ENCODE measurements at places on chromosomes 3 and 15.
A peak's percentile ranks its signal among the peaks of the same experiment; 100 is the strongest.

- DNase-seq, result no peak
Measured at GRCh38 chr3:45067941-45068340, 41.8 kb downstream of the CLEC3B start.

GRCh38 chr3:138694287-138695007, 85.9 kb downstream of the FAIM start:
- no peak for DNase-seq

DNA sequence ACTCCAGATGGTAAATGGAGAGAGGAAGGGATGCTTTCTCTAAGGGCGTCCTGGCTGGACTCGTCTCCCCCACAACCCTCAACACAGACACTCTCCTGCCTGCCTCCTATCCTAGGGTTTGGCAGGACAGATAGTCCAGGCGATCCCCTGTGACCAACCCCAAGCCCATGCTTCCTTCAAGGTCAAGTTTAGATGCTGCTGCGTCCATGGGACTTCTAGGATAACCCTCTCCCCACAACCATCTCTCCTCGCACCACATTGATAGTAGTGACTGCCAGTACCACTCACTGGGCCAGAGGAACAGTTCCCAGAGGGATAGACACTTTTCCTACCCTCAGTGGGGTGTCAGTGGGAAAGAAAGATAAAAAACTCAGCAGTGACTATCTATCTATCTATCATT, 166.0 kb downstream of the ABHD5 start:
- no peak for DNase-seq

- no peak for DNase-seq
Measured at GRCh38 chr3:138468886-138469285, 34.5 kb downstream of the ESYT3 start.

- no peak for DNase-seq
Measured at GRCh38 chr15:33675246-33675645, 293.1 kb upstream of the CHRM5 start.

DNA sequence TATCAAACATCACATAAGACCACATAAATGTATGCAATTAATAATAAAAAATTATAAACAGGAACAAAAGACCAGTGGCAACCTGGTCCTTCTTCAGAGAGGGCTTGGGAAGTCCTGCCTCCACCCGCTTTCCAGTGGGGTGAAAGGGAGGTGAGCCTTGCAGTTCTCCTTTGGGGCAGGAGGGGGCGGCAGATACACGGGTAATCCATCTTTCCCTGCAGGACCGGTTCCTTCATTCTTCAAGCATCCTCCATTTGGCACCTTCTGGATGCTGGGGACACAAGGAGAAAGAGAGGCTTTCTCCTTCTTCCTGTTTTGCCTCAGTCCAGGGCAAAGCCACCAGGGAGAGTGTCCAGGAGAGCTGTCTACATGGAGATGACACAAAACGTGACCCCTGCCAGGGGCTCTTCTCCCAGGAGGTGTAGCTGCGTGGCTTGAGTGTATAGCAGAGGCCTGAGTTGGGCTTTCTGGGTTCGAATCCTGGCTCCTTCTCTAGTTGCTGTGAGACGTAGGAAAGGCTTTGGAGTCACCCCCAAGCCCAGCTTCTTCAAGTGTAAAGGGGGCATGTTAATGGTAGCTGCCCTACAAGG, 23.2 kb downstream of the RPLP1 start:
- peak; percentile 55 for DNase-seq

DNA sequence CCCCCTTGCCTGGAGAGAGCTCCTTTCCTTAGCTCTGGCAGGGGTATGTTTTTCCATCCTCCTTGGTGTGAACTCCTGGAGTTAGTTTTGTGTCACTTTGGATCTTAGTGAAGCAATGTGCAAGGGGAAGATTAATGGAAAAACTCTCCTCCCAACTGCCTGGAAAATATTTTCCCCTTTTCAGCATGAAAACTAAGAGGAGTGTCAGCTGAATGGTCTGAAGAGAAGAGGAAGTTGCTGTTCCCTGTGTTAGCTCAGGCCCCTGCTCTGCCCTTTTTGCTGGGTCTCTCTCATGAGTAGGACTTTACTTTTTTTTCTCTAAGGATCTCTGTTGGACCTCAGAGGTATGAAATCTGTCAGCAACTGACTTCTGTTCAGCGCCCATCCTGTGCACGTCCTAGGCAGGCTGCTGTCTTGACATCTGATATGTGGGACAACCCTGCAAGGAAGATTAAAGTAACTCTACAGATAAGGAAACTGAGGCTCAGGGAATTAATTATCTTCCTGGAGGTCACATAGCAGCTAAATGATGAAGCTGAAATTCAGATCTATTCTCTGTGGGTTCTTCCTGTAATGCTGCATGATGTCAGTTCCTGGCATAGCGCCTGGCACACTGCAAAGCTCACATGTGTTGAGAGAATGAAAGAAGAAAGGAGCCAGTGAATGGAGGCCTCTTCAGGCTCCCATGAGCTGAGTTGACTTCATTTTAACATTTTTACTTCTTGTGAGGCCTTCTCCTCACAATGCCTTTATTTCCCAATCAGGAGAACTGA, 109.7 kb upstream of the GALNT15 start:
- no peak for DNase-seq

DNA sequence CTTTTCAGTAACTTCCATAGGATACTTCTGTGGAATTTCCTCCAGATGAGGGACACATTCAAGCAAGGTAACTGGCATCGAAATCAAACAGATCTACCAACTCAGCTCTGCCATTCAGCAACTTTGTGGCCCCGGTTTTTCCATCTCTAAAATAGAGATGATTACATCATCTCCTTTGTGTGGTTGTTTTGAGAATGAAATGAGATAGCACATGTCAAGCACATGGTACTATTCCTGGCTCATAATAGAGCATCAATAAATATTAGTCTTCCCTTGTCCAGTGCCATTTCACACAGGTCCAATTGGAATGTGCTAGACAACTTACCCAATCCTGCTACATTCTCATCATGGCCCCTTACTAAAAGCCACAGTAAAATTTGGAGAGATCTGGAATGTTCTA, 24.2 kb upstream of the TM4SF4 start:
- DNase-seq, result no peak

DNA sequence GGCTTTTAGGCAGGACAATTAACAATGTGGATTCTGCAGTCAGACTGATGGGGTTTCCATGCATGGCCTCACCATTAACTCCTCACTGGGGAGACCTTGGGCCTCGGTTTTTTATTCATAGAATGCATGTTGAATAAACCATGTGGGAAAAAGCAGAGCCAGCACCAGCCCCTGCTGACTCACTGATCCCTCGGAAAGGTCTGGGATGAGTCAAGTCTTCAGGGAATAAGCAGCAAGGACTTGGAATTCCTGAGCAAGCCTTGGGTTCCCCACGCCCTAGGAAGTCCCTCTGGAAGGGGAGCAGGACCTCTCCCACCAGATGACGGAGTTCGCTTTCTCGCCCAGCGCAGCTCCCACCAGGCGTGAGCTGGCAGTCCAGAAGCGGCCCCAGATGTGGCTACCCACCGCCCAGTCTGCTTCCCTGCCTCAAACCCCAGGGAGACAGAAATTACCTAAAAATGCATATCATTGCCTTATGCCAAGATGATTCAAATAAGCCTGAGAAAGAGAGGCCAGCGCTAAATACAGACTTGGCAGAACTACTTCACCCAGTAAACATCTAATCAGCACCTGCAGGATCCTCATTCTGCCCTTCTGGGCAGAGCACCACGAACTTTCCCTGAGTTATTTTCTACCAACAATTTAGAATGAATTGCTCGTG, 45.4 kb downstream of the BTD start:
- DNase-seq, result no peak

DNA sequence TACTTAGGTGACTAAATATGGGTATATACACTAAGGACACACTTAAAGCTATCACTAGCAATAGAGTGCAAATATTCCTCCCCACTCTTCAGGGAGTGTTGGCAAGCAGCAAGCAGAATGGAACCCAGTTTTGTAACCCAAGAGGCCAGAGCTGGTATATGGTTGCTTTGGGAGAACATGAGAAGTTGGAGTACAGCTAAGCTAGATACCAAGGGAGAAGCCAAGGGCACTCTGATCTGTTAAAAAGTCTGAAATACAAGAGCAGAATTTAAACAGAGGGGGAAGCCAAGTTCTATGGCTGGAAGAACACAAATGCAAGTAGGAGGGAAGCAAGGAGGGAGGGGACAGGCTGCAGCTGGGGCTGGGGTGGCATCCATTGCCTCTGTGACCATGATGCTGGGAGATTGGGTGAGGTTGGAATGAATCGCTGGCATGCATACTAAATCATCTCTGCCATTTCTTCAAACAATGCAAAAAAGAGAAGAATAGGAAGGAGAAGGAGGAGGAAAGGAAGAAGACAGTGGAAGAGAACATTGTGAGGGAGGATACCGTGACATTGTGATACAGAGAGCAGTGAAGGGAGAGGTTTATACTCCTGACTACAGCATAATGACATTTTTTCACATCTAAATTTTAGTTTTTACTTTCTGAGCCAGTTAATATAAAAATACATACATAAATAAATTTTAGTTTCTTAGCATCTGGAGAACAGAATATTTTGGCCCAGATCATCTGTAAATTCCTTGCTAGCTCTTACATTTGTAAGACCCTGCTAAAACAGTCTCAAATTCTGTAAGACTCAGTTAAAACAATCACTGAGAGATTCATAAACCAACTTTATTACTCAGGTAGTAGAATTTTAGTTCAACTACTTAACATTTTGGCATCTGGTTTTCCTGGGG, 9.0 kb upstream of the ANXA2 start:
- no peak for DNase-seq

DNA sequence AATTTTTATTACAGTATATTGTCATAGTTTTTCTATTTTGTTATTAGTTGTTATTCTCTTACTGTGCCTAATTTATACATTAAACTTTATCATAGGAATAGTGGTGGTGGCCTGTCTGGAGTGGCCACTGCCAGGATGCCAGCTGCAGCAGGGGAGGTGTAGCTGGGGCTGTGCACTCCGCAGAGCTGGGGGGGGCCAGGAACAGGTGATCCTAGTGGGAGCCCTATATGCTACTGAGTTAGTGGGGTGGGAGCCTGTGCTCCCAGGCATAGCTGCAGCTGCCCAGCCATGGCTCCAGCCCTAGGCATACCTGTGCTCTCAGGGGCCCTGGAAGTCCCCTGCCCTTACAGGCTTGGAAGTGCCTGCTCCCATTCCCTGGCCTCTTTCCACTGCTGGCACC, 638.1 kb upstream of the KCNMB2 start:
- DNase-seq, result no peak

DNA sequence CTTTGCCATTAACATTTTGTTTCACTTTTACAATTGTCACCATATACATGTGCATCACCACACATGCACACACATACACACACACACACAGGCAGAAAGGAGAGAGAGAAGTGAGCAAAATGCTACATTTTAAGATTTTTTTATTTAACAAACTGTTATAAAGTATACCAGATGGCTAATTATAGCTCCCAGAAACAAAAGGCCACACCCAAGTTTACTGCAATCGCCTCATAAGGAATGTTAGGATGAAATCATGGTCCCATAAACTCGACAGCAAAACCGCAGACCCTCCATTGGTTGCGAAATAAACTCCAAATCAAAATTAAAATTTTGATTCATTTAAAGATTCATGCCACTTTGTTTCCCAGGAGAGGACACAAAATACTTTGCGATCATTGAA, 16.1 kb upstream of the C15orf61 start:
- DNase-seq, result no peak

- DNase-seq, result no peak
Measured at GRCh38 chr3:18282507-18282906, 142.6 kb downstream of the SATB1 start.

- no peak for DNase-seq
Measured at GRCh38 chr3:14201940-14202684, 23.5 kb downstream of the LSM3 start.

GRCh38 chr3:181709537-181710279, 2.0 kb upstream of the SOX2 start:
- DNase-seq, result no peak

DNA sequence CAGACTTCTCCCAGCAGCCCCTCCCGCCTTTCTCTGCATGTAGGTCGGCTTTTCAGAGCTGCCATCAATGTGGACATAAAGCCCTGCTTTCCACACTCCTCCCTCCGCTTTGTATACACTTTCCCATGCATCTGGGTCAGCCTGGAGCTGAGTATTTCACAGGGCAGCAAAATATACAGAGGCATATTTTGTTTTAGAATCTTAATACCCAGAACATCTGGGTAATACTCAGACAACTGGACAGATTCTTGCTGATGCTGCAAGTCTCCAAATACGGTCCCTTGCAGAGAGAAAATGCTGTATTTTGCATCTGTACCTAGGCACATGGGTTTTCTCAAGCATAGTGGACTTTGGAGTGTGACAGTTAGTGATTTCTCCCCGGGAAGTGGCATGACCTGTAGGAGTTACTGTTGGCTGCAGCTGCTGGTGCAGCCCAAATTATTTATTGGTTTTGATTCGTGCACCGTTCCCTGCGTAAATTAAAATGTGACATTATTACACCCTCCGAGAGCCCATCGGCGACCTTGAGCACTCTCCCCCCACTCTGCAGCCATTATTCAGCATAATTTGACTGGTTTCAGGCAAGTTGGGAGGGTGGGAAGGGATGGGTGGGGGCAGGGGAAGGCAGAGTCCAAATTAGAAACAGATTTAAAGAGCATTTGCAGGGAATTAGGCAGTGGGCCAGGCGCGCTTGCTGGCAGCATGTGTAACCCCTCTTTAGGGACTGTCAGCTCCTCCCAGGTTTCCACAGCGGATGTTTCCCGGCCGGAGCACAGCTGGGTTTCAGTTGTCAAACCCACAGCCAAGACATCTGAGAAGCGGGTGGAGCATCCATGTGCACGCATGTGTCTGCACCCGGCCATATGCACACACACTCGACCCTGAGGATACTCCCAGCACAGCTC, 100.8 kb downstream of the CPN2 start:
- DNase-seq, result no peak

DNA sequence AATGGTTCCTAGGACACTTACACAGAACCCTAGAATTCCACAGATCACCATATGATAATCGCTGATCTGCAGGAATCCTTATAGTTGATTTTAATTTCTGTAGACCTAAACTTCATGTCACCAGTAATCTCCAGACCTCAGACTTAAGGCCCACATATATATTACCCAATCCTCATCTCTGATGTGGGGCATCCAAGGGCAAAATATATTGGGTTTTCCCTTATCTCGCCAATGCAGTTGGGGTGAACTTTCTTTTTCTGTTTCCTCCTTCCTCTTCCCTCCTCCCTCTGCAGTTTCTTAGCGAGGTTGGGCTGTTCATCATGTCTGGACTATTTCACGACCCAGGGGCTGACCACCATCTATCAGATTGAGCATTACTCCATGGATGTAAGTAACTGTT, 230.2 kb downstream of the P3H2 start:
- no peak for DNase-seq

DNA sequence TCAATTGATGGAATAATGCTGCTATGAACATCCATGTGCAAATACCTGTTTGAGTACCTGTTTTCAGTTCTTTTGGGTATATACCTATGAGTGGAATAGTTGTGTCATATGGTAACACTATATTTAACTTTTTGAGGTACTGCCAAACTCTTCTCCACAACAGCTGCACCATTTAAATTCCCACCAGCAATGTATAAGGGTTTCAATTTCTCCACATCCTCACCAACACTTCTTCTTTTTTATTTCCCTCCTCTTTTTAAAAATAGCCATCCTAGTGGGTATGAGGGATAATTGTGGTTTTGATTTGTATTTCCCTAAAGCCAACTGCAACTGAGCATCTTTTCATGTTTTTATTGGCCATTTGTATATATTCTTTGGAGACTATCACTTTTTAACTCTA, 31.3 kb upstream of the ARHGEF3 start:
- DNase-seq, result no peak
